ENCODE measurements at places on chromosomes 4 and X.

DNA sequence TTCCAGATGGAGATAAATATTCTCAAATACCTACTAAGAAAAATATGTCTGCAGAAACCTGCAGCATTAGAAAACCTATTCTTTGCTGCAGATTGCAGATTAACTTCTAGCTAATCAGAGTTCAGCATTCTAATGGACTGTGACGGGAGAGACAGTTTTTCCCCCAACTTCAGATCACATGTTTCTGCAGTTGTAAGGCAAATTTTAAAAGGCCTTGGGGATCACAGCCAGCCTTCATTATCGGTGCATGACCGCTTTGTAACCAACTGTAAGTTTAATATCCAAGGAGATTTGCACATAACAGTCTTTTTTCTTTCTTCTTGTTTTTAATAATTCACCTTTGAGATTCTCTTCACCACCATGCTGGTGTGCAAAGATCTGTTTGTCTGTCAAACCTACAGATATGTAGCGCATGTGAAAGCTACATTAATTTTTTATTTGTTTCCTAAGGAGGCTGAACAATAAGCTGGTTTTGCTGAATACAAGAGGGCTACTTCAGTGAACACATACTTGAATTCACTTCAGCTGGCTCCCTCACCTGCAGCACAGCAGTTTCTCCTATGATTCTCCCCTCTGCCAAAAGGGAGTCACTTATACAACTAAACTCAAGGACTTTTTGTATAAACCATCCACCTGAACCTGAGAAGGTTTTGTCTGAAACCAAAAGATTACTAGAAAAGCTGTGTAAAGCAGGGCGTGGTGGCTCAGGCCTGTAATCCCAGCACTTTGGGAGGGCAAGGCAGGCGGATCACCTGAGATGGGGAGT is 488.5 kb downstream of the RPA4 start:
- no peak for DNase-seq

- DNase-seq, result no peak
Measured at GRCh38 chrX:68533656-68534055, 34.8 kb downstream of the YIPF6 start.

- no peak for DNase-seq
Measured at GRCh38 chr4:27442146-27442545, 581.5 kb downstream of the STIM2 start.

DNA sequence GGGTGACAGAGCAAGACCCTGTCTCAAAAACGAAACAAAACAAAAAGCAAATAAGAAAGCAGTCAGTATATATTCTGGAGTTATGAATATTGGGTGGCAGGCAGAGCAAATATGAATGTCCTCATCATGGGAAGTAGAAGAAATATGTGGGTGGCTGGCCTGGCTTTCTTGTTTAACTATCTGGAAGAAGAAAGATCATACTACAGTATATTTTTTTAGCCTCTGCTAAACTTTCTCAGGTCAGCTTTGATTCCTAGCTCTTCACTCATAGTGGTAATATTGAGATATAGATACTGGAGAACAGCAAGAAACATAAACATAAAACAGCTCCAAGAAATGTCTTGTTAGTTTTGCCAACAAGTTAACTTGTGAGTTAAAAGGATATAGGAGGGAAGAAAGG is 192.5 kb downstream of the SOWAHB start:
- DNase-seq, result no peak

DNA sequence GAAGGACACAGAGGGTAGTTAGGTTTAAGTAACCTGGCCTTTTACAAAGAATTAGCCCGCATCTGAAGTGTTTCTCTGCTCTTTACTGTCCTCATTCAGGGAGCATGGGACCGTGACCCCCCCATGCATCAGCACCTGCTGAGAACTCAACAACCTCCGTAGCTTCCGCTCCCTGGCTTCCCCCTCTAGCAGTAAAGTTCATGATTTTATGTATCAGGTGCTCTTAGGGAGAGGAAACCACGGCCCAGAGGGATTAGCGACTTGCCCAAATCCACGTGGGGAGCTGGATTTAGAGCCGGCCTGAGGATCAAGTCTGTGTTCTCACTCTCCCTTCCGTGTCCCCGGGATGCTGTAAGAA is 284.6 kb upstream of the GATB start:
- DNase-seq, result no peak

- no peak for DNase-seq
Measured at GRCh38 chrX:107227780-107228485, 21.5 kb downstream of the DNAAF6 start.

- DNase-seq, result peak; percentile 25
Measured at GRCh38 chr4:165016971-165017370, 14.8 kb upstream of the TRIM60 start.

GRCh38 chr4:15894921-15895916 is 43.3 kb downstream of the FGFBP1 start:
- DNase-seq, result no peak

GRCh38 chr4:124035364-124036041 is 638.9 kb downstream of the SPRY1 start:
- no peak for DNase-seq

DNA sequence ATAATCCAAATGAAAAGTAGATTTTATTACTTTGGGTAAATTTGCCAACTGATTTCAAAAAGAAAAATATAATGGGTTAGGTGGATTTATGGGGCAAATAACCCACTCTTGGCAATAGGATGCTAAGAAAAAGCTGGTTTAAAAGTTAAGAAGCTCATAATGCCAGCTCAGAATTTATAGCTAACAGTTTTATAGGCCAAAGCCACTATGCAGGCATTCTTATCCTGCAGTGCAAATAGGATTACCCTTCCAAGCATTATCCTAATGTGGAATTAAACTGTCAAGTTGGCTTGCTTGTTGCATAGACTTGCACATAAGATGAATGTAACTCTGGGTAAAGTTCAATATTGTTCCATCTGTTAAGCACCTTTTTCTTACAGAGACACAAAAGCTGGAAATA is 703.0 kb downstream of the PCDH18 start:
- no peak for DNase-seq

- DNase-seq, result no peak
Measured at GRCh38 chrX:46917622-46918021, 5.4 kb downstream of the JADE3 start.

- DNase-seq, result no peak
Measured at GRCh38 chr4:20478412-20478811, 221.8 kb upstream of the PACRGL start.

DNA sequence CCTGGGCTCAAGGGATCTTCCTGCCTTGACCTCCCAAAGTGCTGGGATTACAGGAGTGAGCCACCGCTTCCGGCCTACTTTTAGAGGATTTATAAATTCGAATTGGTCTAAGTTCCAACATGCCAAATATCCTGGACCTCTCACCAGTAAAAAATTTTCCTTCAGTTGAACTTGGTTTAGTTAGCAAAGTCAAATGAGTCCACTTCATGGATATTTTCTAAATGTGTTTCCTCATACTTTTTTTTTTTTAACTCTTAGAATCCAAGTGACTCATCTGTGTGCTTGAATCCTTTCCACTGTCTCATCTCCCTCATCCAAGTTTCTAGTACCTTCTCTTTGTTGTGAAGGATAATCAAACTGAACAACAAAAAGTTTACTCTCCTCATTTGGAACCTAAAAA is 49.7 kb downstream of the RBM47 start:
- DNase-seq, result no peak

DNA sequence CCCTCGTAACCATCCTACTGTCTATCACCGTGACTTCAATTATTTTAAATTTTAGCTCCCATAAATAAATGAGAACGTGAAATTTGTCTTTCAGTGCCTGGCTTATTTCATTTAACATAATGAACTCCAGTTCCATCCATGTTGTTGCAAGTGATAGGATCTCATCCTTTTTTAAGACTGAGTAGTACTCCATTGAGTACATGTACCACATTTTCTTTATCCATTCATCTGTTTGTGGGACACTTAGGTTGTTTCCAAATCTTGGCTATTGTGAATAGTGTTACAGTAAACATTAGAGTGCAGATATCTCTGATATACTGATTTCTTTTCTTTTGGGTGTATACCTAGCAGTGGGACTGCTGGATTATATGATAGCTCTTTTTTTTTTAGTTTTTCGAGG is 32.8 kb downstream of the OCIAD1 start:
- DNase-seq, result no peak

GRCh38 chrX:40644821-40645358 is 2.5 kb downstream of the CXorf38 start:
- DNase-seq, result no peak

GRCh38 chr4:108314900-108315589 is 146.3 kb upstream of the LEF1 start:
- no peak for DNase-seq

- peak; percentile 16 for DNase-seq
Measured at GRCh38 chr4:142405021-142405694, 440.9 kb downstream of the INPP4B start.

- no peak for DNase-seq
Measured at GRCh38 chr4:7323872-7324650, 110.7 kb downstream of the PSAPL1 start.

GRCh38 chr4:100190643-100191600 is 654 bp upstream of the DDIT4L start:
- peak; percentile 4 for DNase-seq

DNA sequence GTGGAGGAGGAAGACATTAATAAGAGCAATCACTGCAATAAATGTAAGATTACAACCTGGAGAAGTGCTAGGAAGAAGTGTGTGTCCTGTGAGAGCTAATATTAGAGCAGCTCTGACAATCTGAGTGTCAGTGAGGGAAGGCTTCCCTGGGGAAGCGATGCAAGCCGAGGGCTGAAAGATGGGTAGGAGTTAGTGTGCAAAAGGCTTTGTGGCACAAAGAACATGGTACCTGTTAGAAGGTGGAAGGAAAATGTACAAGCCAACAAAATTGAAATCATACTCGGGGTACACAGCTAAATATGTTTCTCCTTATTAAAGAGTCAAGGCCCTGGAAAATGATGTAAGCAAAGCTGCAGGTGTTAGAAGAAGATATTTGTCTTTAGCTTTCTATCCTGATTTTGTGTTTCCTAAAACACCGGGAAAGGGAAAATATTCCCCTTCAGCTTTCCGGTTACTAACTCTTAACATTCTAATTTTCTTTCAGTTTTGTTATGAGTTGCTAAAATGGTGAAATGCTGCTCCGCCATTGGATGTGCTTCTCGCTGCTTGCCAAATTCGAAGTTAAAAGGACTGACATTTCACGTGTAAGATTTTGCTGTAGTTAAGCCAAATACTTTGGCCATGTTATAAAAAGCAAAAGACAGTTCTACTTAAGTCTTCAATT is 808 bp downstream of the THAP6 start:
- no peak for DNase-seq

- DNase-seq, result no peak
Measured at GRCh38 chrX:14352511-14352910, 176.8 kb upstream of the GLRA2 start.

DNA sequence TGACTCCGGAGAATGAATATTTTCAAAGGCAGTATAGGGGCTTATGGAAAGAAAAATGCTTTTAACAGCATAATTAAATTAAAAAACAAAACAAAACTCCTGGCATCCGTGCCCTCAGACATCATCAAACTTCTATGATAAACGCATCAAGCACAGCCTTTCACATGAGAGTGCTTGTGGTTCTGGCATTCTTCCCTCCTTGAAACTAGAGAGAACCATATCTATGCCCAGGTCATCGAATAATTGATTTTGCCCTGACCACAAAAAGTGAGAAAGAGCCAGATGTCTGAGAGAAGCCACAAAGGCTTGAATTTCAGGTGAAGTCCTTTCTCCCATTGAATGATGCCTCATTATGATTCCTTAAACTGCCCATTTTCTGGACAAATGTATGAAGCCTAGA is 286.8 kb downstream of the CBLL2 start:
- no peak for DNase-seq

DNA sequence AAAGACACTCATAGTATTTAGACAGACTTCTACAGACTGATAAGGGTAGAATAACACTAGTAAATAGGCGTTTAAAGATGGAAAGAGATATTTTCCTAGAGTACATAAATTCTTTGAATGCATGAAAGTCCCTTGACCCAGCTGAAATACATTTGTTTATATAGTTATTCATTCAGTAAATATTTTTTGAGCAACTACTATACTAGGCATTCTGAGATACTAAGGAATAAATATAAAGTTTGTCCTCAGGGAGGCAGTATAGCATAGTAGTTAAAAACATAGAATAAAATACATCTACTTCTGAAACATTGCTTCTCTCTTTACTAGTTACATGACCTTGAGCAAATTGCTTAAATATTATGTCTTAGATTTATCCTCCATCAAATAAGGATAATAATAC is 27.4 kb downstream of the HMGN5 start:
- DNase-seq, result no peak

- DNase-seq, result no peak
Measured at GRCh38 chrX:22855693-22856092, 144.1 kb upstream of the DDX53 start.

- DNase-seq, result no peak
Measured at GRCh38 chr4:108446556-108446955, 173.8 kb upstream of the RPL34 start.

GRCh38 chr4:166121897-166122296 is 248.9 kb downstream of the TLL1 start:
- DNase-seq, result no peak

- DNase-seq, result no peak
Measured at GRCh38 chr4:81465406-81466340, 6.0 kb downstream of the RASGEF1B start.

DNA sequence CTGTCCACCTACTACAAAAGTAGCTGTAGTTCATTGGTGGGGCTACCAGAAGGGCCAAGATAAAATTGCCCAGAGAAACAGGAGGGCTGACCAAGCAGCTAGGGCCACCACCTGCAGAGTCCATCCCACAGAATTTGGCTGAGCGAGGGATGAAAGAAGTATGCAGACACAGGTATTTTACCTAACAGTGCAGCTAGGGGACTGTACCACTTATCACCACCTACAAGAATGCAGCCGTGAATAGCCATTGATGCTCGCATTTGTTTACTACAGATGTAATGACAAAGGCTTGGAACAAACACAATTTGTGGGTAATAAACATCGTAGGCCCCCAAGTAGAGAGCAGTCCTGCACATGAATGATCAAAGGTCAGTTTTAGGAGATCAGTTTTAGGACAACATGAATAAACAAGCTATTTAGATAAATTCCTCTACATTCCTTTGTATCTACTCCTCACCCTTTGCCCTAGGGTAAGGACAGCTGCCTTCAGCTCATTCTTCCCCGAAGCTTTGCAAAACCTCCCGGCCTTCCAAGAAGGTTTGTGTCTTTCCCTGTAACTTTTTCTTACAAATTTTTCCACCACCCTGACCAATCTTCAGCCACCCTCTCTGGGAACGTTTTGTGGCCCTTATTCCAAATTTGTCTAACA is 49.5 kb downstream of the ZNF718 start:
- no peak for DNase-seq

GRCh38 chrX:25287521-25287920 is 271.8 kb upstream of the ARX start:
- DNase-seq, result no peak

DNA sequence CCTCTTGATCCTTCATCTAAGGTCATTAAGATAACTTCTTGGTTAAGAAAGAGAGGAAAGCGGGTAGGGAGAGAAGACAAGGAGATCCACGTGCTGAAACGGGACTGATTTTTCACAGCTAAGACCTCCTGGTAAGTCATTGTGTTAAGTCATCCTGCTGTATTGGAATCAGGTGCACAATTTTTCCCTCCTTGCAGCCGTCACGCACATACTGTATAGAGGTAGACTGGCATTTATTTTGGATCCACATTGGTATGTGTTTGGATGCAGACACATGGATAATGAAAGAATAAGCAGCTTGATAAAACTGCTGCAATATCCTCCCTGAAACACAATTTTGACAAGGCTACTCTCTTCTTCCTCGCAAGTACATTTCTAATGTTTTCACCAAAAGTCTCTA is 60.1 kb upstream of the NAP1L5 start:
- DNase-seq, result no peak

GRCh38 chr4:90960433-90960832 is 833.2 kb downstream of the CCSER1 start:
- DNase-seq, result no peak

- no peak for DNase-seq
Measured at GRCh38 chrX:44784241-44784640, 59.6 kb upstream of the DUSP21 start.

Data from endothelial cell (in vitro differentiated cells).